ENCODE measurements at places on chromosomes 7 and 10. TPM values are rescaled to one million over a fixed set of nuclear protein-coding genes. Genes with fewer than 3 reads are reported as not detected.
A peak's percentile ranks its signal among the peaks of the same experiment; 100 is the strongest.

DNA sequence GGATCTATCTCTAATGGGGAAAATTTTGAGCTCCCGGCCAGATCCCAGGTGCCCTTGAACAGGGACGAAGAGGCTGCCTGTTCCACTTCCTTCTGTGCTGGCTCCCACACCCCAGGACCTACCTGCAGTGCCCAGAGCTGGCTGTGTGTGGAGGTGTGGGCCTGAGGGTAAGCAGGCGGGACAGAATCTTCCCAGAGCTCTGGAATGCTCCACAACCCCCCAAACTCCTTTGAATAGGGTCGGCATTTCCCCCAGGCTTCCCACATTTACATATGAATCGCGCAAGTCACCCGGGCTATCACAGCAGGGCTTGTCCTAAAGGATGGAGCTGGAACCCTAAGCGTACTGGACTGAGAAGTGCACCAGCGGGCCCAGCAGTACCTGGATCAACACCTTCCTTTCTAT, 95.9 kb downstream of the DNMBP start:
- no peak for DNase-seq

GRCh38 chr7:21782996-21783395, 162.7 kb downstream of the CDCA7L start:
- DNase-seq: no peak

- peak; percentile 56 for DNase-seq
Measured at GRCh38 chr7:70208236-70209063, 610.2 kb downstream of the AUTS2 start.

DNA sequence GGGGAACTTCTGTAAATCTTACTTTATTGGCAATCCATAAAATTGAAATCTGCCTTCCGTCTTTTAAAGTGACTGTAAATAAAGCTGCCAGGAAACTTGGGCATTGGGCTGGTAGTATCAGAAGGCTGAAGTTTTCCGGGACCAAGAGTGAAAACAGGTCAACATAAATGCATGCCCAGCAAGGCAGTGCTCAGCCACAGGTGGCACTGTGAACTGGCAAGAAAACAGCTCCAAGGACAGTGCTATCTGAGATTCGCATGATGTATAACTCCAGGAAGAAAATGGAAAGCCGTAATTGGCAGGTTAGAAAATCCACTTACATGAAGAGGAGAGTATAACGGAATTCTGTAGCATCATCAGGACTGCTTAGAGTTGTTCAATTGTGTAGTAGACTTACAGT, 1.9 kb upstream of the INSYN2A start:
- no peak for DNase-seq

DNA sequence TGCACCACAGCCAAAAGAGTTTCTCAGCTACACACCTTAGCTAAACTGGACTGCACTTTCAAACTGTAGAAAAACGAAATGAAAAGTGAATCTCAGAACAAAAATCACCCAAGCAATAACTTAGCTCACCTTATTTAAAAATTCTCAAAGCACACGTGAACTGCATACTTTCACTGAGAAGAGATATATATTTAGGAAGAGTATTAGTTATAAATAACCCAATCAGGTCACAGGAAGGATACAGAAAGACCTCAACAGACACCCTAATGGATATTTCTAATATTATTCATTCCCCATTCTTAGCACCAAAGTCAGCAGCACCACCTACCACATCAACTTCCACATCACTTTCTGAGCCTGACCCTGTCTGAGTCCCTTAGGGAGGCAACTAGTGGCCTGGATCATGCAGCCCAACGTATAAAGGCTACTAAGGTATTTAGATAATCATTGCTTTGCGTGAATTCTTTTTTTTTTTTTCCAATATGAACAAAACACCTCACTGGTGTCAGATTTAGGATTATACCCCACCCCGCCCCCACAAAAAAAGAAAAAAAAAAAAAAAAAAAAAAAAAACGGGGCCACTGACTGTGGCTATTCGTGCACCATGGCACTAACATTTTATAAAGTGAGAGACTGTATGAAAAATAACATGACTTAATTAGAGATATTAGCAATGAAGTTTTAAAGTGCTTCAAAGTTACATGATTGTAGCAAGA, 2.6 kb downstream of the ABI1 start:
- no peak for DNase-seq

The IRF5 gene
- 2.3 TPM for total RNA-seq

The PDAP1 gene
- 81.3 TPM for total RNA-seq
